ENCODE measurements at places on chromosomes 1 and 21.

DNA sequence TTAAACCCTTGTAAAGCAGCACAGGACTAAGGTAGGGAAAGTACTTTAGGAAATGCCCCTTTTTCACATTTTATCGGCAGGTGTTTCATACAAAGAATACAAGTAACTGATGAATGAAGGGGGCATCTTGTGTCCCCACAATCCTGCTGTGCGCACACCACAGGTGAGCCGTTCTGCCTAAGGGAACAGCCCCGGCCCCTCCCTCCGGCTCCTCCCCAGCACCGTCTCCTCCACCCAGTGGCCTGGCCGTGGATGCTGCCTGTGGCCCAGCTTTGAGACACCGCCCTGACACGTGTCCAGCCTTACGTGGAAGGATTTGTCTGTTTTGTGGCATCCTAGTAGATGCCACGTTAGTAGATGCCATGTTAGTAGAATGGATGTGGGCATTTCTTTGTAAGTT, 12.8 kb downstream of the FAAP20 start:
- no peak for DNase-seq

GRCh38 chr1:145786271-145786670, 37.6 kb downstream of the RNF115 start:
- DNase-seq: no peak

DNA sequence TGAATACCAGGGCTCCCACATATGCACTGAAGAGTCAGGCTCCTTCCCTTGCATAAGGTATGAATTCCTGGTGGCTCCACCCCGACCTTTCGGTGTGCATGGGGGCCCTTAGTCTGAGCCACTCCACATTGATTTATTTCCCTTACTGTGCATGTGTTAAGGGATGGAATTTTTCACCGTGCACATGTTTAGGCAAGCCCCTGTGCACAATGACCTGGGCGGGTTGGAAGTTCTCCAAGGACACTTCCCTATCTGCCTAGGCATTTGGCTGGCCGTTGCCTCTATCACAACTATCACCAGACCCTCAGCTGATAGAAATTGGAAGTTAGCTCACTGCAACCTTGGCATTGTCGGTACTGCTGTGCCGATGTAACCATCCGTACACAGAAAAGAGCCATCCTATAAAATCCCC, 9.7 kb downstream of the S100A6 start:
- peak; percentile 35 for DNase-seq

GRCh38 chr1:22182715-22183114, 39.8 kb upstream of the WNT4 start:
- DNase-seq: no peak

GRCh38 chr1:58584082-58584895, 7.2 kb upstream of the TACSTD2 start:
- no peak for DNase-seq

GRCh38 chr1:224182057-224182865, 779 bp upstream of the DEGS1 start:
- no peak for DNase-seq

GRCh38 chr1:177010211-177010825, 154.2 kb downstream of the ASTN1 start:
- DNase-seq: no peak

DNA sequence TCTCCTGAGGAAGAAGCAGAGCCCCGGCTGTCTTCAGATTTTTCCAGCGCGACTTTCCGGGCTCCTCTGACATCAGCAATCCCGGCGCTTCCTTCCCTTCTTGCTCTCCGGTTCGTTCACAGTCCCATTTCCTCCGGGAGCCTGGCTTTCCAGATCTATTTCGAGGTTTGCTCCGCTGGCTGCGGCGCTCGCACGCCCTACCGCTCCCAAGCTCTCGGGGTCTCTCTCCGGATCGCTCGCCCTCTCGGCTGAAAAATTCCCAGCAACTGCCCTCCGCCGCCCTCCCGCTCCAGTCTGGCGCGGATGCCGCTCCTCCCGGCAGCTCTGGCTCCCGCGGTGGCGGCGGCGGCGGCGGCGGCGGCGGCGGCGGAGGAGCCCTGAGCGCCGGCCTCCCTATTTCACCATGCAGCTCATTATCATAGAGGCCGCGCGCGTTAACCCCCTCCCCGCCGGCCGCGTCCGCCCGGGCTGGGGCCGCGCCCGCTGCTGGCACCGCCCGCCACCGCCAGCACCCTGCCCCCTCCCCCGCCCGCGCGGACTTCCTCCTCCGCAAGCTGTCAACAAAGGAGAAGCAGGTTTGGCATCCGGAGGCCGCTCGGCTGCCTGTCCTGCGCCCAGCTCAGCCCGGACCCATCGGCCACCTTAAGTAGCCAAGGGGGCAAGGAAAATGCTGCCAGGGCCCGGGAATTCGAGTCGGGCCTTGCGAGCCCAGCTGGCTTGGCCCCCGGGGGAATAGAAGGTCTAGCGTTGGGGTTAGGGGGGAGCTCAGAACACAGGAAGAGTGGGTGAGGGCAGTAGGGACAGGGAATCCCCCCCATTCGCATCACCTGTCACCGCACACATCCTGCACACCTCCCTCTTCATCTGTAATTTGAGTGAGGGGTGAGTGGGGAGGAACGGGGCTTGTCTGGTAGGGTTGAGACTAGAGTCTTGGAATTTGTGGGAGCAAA, at the start of gene PLXNA2:
Gene PLXNA2 (minus strand): TSS at position 418 of the 950 bp plus-strand sequence. CDS start 26,462 bp downstream, outside the sequence.
- DNase-seq: peak; percentile 87

- DNase-seq: no peak
These were observed 211.6 kb downstream of the COL11A1 start for GRCh38 chr1:102896771-102897170.

- no peak for DNase-seq
These were observed 18.7 kb upstream of the DPH5 start for GRCh38 chr1:101044259-101044658.

GRCh38 chr1:119631086-119631432, 17.0 kb downstream of the ZNF697 start:
- no peak for DNase-seq

DNA sequence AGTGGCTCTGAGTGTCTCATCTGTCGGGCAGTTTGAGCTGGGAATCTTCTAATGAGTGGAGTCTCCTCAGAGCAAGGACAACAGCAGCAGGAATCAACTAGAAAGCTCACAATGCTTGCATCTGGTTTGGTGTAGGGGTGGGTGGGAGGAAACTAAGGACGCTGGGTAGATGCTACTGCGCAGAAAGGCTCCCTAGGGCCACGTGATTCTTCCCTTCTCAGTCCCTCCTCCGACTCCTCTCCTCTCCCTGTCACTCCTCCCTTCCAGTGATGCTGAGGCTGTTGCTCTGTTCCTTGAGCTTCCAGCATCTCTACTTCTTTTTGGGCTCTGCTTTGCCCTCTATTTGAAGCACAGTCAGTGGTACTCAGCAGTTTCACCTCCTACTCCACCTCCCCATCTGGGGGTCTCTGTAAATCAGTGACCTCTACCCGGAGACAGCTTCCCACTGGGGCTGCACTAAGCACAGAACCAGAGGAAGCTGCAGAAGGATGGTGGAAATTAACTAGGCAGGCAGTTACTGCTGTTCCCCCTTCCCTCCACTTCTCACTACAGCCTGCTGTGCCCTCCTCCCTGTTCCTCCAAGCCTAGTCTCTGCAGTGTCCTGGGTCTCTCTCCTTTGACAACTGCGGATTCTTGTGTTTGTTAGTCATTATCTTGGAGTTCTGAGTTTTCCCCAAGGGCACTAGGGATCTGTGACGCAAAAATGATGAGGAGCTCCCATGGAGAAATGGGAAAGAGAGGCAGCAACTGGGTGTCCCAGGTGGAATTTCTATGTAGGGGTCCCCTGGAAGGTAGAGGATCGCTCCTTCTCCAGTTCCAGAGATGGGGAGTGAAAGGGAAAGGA, 5.8 kb downstream of the LINGO4 start:
- DNase-seq: no peak

- no peak for DNase-seq
These were observed 4.0 kb downstream of the CAPN2 start for GRCh38 chr1:223716302-223716862.

- no peak for DNase-seq
These were observed 131.4 kb upstream of the COL6A1 start for GRCh38 chr21:45850181-45850580.

DNA sequence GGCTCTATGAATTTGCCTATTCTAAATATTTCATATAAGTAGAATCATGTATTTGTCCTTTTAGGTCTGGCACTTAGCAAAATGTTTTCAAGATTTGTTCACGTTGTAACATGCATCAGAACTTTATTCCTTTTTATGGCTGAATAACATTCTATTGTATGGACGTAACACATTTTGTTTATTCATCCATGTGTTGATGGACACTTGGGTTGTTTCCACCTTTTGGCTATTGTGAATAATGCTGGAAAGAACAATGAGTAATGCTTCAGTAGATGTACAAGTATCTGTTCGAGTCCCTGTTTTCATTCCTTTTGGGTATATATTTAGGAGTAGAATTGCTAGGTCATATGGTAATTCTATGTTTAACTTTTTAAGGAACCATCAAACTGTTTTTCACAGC, 24.7 kb downstream of the SLC35A3 start:
- no peak for DNase-seq

DNA sequence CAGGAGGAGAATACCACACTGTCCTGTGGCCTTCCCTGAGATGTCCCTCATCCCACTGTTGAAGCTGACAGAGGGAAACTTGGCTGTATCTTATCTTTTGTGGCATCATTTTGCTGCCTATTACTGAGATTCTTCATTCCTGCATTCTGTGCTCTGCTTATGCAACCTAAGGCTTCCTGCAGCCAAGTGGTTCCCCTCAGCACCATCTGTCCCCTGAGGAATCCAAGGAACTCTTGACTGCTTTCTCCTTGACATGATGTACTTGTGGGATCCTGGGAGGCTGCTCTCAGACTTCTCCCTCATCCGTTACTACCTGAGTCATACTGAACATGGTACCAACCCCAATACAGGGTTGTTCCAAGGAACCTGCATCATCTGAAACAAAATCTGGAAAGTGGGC, 21.1 kb upstream of the RIMKLA start:
- DNase-seq: no peak

Measured in NCI-H526 (cell line).